Endothelial cell of umbilical vein (primary cell): ENCODE measurements at places on chromosomes 13 and 19. TPM values are rescaled to one million over a fixed set of nuclear protein-coding genes. Genes with fewer than 3 reads are reported as not detected.

The LIN37 gene
- 11.3 and 15.5 TPM in 2 replicates for total RNA-seq

The KLK1 gene
- total RNA-seq = not detected in 2 replicates

The SYNGR4 gene
- total RNA-seq = not detected in 2 replicates

The ZNF20 gene
- 0.35 and 0.88 TPM in 2 replicates for total RNA-seq

The FFAR1 gene
- not detected in 2 replicates for total RNA-seq

The DCLK1 gene
- 3.9 and 4.5 TPM in 2 replicates for total RNA-seq

The ZNF507 gene
- total RNA-seq = 20.3 and 23.0 TPM in 2 replicates

GRCh38 chr19:38727868-38728660, 16.2 kb downstream of the CAPN12 start:
- no peak for DNase-seq

DNA sequence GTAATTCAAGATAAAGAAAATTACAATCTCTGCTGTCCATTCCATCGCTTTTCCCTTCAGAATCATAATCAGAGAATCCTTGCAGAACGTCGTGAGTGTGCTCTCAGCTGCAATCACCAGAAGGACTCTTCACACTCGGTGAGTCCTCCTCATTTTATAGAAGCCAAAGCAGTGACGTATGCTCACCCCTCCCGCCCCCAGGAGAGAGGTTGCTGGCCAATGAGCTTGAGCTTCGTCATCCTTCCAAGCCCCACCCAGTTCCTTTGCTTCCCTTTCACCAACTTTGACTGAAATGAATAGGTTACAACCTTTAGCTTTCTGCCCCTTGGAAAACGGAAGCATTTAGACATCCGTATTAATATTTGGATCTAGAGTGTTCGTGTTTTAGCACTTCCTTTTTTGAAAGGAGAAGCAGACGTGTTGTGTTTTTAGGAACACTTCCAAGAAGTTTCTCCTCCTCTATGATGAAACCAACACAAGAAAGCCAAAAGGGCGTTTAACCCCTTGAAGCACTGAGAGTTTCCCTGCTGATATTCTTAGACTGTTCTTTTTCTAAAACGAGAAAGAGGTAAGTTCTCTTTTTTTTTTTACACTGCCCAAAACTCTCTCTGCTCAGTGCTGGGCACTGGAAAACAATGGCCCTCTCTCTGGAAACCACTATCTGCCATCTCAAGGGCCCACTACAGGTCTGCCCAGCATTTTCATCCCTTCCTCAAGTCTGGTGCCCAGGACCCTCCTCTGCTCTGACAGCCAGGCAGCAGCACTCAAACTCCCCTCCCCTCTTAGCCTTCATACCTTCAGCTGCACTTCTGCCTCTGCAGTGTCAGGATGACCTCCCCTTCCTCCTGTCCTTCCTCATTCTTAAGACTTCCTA, 44.3 kb upstream of the CEACAM21 start:
- peak; percentile 98 for DNase-seq

DNA sequence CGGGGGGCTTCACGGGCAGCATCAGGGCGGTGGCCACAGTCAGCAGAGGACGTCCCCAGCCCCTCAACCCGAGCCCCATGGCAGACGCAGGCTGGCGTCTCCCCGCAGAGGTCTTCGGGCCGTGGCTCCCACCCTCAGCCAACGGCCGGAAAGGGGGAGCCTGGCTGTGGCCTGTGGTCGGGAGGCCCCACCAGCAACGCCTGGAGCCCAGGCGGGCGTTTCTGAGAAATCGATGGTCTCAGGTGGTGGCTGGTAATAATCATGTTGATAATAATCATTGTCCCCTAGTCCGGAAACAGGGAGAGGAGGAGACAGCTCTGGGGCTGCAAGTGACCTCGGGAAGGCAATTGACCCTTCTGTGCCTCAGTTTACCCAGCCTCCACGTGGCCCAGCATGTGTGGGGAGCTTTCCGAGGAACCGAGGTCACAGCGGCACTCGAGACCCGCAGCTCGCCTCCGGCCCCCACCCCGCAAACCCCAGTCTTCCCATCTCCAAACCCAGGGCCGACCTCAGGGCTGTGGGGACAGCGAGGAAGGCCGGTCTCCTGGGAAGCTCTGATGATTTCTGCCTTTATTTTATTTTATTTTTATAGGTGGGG, at the start of gene PRSS57:
Gene PRSS57 (minus strand): TSS at position 101 of the 598 bp plus-strand sequence. CDS start 22 bp downstream, at position 79.
- DNase-seq = no peak

- DNase-seq = no peak
These were observed 7.8 kb downstream of the ZBTB7A start for GRCh38 chr19:4058693-4059452.

GRCh38 chr19:49801966-49802661, 11.0 kb downstream of the FUZ start:
- peak; percentile 80 for DNase-seq

DNA sequence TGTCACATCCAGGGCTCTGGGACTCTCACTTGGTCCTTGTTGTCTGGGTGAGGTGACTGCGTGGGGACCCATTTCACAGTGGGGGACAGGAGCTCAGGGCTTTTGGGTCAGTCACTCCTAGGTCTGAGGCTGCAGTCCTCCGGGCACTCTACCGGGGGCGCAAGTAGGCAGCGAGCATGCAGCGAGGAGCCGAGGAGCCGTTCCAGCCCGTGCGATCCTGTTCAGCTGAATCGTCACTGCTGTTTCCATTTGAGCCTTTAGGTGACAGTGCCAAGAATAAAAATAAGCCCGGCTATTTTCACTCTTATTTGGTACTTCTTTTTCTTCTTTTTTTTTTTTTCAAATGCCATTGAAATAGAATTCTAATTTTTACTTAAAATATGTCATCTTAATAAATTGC, 126.5 kb downstream of the ZNF536 start:
- DNase-seq = no peak

DNA sequence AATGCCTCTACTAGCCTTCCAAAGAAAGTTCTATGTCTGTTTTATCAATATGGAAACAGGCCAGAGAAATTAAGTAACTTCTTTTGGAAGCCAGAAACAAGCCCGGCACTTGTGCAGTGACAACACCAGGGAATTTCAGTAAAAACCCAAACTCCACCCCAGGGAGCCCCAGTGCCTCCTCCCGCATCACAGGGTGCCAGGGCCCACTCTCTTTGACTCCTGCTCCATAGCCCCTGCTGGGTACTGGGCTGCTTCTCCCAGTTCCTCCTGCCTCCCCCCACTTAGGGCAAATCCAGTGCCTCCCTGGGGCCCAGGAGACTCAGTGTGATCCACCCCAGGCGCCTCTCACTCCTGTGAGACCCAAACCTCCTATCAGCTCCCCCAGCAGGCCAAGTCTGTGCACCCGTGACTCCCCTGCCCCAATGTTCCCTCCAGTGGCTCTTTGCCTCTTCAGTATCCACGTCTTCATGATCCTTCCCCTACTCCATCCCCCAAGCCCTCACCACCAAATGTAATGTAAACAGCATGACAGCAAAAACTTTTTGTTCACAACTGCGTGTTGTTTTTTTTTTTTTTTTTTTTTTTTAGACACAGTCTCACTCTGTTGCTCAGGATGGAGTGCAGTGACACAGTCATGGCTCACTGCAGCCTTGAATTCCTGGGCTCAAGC, 2.3 kb upstream of the FFAR3 start:
- DNase-seq = no peak

GRCh38 chr13:71055644-71056043, 811.4 kb downstream of the DACH1 start:
- no peak for DNase-seq

DNA sequence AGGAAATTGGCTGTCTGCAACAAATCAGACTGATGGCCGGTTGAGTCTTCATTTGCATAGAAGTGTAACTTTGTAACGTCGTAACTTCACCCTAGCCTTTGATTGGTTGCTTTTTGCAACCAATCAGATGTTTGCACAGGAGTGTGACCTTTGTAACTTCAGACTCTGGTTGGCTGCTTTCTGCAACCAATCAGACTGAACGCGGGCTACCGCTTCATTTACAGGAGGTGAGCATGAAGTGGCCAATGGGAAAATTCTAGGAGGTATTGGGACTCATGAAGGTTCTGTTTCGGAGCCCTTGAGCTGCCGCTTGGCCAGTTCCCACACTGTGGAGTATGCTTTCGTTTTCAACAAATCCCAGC, 441 bp upstream of the ZNF559 start:
- peak; percentile 86 for DNase-seq

GRCh38 chr13:96052656-96053002, 572 bp downstream of the UGGT2 start:
- DNase-seq = peak; percentile 58

DNA sequence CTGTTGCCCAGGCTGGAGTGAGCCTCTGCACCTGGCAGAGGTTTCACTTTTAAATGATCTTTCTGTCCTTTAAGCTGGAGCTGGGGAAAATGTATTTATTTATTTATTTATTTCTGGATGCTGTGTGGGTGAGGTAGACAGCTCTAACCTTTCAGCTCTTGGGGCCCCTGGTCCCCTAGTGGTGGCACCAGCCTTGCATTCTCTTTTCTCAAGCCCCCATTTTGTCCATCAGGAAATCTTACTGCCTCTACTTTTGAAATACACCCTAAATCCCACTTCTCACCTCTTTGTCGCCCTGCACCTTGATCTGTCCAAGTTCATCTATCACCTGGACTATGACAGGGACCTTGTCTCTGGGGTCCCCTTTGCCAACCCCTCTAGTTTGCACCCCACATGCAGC, 2.1 kb upstream of the B9D2 start:
- DNase-seq = no peak

DNA sequence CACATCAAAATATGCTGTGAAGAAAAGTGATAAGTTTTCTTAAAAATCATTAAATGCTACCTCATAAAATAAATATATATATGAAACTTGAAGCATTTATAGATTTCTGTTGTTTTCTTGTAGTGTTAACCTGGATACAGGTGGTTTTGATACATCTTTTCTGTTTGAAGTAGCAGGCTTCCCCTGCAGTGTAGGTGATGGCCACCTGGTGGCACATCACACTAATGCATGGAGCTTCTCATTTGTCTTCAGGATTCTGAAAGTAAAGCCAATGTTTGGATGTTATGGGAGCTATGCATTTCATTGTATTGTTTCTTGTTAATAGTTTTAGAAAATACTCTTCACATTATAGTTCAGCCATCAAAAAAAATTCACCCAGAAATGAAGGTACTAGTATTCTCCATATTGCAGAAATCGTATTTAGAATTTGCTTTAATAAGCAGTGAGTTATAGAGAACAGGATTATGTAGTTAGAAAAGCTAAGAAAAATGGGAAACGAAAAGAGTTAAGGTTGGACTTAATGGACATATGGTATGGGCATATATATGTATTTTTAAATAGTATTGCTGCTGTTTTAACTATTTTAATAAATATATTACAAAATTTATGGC, 18.7 kb downstream of the GPR180 start:
- DNase-seq = peak; percentile 52

DNA sequence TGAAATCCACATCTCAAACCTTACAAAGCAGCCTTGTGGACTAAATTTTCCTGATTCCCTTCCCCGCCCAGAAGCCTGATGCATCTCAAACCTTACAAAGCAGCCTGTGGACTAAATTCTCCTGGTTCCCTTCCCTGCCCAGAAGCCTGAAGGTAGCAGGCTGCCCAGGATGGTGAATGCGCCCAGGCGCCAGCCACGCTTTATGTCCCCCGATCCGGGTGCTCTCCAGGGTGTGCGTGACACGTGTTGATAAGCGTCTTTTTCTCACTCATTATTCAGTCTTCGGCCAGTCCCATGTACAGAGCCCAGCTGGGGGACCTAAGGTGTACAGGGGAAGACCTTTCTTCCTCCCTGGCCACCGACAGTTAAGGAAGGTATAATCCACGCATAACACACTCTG, 31.8 kb downstream of the LAMP1 start:
- no peak for DNase-seq

GRCh38 chr19:33108161-33108560, 23.8 kb upstream of the WDR88 start:
- no peak for DNase-seq

DNA sequence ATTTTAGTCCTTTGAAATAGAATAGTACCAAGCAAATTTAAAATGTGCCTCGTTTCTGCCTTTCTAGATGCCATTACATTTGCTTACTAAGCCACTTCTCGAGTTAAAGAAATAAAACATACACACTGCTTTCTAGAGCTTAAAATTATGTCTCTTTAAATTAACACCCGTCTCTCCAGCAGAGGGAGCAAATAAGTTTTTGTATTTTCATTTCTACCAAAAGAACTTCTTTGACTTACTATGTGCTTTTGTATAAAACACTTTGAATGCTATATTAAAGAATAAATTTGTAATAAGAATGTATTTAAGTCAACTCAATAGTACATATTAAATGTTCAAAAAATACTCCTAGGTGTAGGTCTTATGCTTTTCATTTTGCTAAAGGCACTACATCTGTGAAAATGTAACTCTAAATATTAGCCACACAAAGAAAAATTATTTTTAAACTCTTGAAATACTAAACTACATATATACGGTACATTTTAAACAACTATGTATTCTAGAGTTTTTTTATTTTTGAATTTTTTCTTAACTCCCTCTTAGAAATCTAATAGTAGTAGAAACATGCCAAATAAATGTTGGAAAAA, 269.3 kb upstream of the MIR17HG start:
- peak; percentile 5 for DNase-seq

- DNase-seq = no peak
These were observed 5.5 kb downstream of the AP3D1 start for GRCh38 chr19:2145831-2146241.

- DNase-seq = no peak
These were observed 7.9 kb downstream of the ZIC2 start for GRCh38 chr13:99989276-99990125.

DNA sequence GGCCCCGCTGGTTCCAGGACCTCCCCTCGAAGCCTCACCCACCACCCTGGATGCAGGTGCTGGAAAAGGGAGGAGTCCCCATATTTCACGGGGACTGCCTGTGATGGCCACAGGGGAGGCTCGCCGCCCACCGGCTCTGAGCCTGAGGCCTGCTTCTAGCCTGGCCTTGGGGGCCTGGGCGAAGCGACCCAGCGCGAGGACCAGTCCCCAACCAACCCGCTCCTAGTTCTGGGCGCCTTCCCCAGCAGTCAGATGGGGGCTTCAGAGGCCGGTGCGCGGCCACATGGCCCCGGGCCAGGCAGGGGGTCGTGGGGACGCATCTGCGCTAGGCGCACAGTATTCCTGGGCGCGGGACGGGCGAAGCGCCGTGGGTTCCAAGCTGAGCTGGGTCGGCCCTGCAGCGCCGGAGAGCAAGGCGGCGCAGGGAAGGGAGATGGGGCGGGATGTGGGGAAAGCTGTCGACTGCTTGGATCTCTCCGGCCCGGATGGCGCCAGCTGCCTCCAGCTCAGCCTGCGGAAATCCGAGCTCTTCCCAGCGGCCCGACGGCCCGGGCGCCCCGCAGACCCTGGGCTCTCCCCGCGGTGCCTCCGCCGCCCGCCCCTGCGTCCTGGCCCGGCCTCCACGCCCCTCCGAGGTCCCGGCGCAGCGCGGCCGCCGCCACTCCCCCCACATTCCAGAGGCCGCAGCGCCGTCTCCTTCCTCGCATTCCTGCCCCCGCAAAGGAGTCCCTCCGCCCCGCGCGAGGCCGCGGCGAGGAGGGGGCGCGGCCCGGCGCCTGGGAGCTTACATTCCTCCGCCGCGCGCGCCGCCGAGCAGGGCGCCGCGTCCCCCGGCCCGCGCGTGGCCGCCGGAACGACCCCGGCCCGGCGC, at the start of gene WTIP:
Gene WTIP (plus strand): TSS at position 788 of the 871 bp plus-strand sequence. CDS start 217 bp downstream, outside the sequence.
- DNase-seq = peak; percentile 82

GRCh38 chr13:106362707-106363106, 172.8 kb downstream of the EFNB2 start:
- DNase-seq = no peak
